ENCODE measurements at places on chromosomes 16 and 17. TPM values are rescaled to one million over a fixed set of nuclear protein-coding genes. Genes with fewer than 3 reads are reported as not detected.

DNA sequence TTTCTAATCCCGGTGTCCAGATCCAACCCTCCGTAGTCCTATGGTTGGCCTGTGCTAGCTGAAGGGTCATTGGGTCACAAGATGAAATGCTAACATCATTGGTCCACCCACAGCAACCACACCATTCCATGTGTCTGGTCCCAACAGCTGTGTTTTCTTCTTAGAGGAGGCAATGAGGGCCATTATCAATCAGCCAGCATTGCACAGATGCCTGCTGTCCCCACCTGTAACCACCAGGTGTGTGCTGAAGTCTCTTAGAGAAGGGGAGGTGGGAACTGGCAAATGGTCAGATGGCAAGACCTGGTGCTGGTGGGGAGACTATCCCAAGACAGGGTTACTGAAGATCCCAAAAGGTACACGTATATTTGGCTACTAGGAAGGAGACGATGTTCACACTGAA lies 37.4 kb downstream of the HIC1 start:
- no peak for DNase-seq

- no peak for DNase-seq
These were observed 71.6 kb downstream of the PGS1 start for GRCh38 chr17:78449983-78450595.

Gene BEAN1
- total RNA-seq = 1.7 TPM

DNA sequence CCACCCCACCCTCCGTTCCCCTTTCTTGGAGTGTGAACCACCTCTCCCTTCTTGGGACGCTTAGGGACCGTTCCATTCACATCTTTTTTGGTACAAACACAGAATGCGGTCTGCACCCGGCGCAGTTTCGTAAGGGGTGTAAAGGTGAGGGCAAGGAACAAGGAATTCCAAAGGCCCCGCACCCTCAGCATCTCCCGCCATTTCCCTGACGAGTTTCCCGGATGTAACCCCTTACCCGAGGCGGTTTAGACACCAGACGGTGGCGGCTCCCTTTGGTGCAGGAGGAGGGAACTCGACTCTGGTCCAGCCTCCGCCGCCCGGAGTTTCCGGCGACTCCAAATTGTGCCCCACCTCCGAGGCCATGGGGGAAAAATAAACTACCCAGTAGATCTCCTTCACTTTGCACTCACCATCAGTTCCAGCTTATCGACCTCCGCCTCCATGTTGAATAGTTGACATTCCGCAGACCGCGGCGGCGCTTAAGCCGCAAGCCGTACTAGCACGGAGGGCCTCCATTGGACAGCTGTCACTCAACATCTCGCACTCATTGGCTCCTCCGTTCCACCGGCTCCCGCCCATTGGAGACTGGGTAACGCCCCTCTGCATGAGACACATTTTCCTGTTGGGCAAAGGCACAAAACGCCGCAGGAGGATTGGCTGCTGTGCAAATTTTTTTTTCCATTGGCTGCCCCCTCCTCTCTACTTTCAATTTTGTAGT lies at the start of gene SKA2:
Gene SKA2 (minus strand): TSS at position 466 of the 718 bp plus-strand sequence. CDS start 23 bp downstream, at position 443.
- no peak for DNase-seq

Gene CLCN7
- total RNA-seq = 38.6 TPM

- DNase-seq = no peak
These were observed 87.3 kb downstream of the TTC19 start for GRCh38 chr17:16086957-16087356.

Gene KRT9
- not detected for total RNA-seq

DNA sequence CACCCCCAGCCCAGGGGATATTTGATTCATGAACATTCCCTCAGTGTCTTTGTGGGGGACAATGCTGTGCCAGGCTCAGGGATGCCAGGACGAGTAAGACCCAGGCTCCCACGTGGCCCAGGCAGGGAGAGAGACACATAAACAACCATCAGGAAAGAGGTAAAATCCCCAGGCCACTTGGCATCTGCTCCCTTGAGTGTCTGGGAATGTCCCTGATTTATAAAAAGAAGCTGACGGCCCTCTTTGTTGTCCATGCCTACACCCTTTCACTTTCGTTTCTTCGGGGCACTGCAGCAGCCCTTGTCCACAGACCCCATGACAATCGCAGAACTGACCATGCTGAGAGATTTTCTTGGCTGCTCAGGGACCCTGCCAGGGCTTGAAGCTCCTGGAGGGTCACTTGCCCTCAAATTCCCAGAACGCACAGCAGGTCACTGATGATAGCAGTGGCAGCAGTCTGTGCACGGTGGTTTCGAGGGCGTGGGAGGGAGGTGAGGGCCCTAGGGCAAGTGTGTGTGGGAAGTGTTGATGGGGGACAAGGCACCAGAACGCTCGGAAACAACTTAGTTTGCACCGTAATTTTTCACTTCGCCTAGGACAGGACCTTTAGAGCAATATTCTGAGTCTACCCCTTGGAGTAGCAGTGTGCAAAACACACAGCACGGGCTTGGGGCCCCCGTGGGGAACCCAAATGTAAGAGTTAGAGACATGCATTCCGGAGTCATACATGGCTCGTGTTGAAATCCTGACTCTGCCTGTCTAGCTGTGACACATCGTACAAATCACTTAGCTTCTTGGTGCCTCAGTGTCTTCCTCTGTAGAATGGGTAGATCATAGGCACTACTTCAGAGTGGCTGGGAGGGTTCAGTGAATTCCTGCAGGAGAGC lies 4.7 kb downstream of the NOD2 start:
- DNase-seq = peak; percentile 89

GRCh38 chr16:55081622-55082590 lies 151.2 kb downstream of the IRX5 start:
- no peak for DNase-seq

DNA sequence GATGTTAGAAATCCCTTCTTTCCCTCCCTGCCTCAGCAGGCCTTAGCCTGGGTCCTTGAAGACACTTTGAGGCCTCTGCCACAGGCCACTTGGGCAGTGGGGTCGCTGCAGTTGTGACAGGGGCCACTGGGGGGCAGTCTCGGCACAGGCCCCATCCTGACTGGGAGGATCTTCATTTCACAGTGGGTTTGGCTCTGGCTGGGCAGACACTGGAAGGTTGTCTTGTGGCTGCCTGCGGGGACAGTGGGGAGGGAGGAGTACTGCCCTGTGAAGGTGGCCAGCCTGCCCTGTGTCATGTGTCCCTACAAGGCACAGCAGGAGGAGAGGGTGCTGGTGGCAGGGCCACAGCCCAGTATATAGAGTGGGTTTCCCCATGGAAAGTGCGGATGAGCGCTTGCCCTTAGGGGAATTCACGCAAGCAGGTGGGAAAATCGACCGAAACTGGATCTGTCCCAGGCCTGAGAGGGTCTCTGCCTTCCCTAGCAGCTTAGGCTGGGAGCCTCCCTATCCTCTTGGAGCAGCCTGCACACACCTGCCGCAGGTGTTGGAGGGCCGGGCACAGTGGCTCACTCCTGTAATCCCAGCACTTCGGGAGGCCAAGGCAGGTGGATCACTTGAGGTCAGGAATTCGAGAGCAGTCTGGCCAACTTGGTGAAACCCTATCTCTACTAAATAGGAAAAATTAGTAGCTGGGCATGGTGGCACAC lies 28.8 kb downstream of the GINS2 start:
- DNase-seq = peak; percentile 36

Gene SLC6A2
- not detected for total RNA-seq

Gene TTLL6
- total RNA-seq = 0.60 TPM

DNA sequence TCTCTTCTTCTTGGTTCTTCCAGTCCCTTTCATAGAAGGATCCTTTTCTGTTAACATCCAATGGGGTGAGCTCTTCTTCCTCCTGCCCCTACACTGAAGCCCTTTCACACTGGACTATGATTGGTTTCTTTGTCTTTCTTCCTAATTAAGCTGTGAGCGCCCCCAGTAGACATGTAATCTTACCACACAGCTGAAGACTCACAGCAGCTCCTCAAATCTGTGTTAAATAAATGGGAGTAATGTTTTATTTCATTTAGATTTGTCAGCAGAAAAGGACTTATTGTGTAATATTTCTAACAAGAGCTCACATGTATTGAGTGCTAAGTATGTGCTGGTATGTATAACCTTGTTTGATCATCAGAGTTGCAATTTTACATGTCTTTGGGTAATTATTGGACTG lies 55.7 kb downstream of the TOX3 start:
- no peak for DNase-seq

Gene CTRL
- 0.24 TPM for total RNA-seq

Gene HIGD1B
- not detected for total RNA-seq

- no peak for DNase-seq
These were observed 36.1 kb downstream of the TNFRSF13B start for GRCh38 chr17:16935786-16936185.

DNA sequence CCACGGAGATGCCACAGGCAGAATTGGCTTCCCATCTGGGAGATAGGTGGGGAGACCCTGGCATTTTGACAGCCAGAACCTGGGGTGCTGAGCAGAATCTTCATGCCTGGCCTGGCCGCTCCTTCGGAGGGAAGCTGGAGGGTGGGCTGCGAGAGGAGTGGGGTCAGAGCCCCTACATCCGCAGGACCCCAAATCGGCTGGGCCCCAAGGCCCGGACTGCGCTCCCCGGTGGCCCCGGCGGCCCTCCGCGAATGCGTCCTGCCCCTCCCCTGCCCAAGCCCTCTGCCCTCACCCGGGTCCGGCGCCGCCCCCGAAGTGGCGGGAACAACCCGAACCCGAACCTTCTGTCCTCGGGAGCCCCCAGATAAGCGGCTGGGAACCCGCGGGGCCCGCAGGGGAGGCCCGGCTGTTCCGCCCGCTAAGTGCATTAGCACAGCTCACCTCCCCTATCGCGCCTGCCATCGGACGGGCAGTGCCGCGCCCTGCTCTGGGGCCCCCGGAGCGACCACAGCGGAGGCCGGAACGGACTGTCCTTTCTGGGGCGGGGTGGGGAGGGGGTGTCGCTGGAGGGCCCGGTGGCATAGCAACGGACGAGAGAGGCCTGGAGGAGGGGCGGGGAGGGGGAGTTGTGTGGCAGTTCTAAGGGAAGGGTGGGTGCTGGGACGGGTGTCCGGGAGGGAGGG lies 850 bp upstream of the PNMT start:
- DNase-seq = no peak

DNA sequence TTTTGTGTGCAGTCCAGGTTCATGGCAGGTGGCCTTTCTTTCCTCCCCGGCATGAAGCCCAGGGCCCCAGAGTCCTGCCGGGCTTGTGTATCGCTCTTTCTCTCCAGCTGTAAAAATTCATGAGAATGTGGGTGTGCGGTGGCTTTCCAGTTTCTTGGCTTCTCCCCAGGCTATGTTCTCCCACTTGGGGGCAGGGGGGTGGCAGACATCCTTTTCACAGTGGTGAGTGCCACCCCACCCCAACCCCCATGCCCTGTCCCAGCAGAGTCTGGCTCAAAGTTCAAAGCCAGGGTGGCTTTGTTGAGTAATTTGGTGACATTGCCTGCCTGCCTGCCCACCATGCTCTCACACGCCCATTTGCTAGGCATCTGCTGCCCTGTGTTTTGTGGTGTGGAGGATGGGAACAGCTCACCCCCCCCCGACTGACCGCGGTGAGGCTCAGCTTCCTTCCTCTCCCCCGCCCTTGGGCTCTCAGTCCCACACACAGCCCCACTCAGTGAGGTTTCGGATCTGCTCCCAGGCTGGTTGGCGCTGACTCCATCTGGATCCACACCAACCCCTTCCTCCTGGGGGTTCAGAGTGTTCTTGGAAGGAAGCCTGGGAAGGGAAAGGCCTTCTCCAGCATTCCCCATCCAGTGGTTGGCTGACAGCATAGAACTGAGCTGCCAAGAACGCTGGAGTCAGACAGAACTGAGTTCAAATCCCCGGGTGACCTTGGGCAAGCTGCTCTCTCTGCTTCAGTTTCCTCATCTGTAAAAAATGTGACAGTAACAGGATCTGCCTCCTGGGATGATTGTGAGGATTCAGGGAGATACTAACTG lies 36.0 kb downstream of the CHD9 start:
- DNase-seq = peak; percentile 99

Gene CHCT1
- total RNA-seq = not detected

Gene KRT39
- total RNA-seq = 0.24 TPM

DNA sequence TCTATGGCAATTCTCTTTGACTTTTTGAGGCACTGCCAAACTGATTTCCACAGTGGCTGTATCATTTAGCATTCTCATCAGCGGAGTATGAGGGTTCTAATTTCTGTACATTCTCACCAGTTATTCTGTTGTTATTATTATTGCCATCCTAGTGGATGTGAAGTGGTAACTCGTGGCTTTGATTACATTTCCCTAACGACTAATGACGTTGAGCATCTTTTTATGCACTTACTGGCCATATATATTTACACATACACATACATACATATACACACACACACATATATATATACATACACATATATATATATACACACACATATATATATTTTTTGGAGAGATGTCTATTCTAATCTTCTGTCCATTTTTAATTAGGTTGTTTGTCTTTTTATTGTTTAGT lies 3.7 kb upstream of the MLYCD start:
- no peak for DNase-seq

DNA sequence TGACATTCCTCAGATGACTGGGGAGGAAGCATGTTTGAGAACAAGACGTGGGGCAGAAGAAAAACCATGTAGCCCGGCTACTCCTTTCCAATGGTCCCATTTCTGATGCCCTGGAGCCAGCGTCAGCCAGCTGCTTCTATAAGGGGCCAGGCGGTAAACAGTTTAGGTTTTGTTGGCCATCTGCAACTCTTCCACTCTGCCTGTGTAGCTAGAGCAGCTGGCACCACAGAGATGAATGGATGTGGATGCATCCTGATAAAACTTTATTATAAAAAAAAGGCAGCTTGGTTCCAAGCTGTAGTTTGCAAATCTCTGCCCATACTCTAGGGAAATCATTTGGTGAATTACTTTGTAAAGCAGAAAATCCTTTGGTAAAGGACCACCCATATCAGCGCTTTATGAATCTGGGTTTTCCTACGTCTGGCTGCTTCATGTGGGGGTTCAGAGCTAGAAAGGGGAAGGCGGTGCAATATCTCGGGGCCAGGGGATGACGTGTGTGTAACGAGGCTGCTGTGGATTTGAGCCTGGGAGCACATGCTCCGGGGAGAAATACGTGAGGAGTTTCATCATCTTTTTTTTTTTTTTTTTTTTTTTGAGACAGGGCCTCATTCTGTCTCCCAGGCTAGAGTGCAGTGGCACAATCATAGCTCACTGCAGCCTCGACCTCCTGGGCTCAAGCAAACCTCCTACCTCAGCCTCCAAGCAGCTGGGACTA lies 3.4 kb upstream of the SRL start:
- no peak for DNase-seq

GRCh38 chr16:87404764-87405625 lies 12.9 kb downstream of the MAP1LC3B start:
- DNase-seq = no peak
